Activated T-cell treated with anti-CD3 and anti-CD28 coated beads, Interleukin-2, amount 50 U/mL, for 72 hours (primary cell): ENCODE measurements at places on chromosomes 6 and 20.
A peak's percentile ranks its signal among the peaks of the same experiment; 100 is the strongest.

GRCh38 chr6:134318974-134319281 lies 1.0 kb upstream of the SGK1 start:
- DNase-seq, result no peak

DNA sequence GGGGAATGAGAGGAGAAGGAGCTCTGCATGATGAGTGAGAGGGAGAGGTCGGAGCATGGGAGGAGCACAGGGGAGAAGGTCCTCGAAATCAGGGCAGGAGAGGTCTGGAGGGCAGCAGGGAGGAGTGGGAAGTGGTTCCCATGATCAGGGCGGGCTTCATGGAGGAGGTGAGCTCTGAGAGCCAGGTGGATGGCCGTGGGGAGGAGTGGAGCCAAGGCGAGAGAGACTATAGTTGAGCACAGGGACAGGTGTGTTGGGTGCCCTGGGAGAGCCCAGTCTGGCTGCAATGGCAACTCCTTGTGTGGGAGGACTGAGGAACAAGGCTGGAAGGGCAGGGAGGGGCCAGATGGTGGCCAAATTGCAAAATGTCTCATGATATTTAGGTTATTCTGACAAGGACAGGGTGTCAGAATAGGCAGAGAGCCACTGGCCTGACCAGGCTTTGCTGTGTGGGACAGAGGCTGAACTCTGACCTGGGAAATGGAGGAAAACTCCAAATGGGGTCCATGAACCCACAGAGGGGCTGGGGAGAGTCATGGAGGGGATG lies 21.4 kb downstream of the TTBK1 start:
- DNase-seq, result no peak

DNA sequence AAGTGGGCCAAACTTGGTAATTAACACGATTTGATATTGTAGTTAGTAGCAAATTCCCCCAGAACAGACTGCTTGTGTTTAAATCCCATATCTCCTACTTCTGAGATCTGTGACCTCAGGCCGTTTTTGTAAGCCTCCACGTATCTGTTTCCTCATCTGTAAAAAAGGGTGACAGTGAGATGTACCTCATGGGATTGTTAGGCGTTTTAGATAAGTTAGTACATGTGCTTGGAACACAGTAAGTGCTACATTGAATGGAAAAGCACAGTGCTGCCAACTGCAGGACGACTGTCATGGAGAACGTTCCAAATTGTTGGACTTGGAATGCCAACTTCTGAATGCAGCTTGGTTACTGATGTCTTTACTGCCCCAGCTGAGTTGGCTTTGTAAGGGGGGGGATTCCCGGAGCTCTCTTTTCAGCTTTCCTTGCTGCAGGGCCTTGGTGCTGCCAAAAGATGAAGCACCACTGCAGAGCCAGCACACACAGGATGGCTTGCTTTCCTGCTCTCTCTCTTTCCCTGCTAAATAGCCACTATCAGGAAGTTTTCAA lies 108.6 kb downstream of the OPN5 start:
- DNase-seq, result no peak

- no peak for DNase-seq
Measured at GRCh38 chr6:12580290-12580689, 136.3 kb upstream of the PHACTR1 start.

- no peak for DNase-seq
Measured at GRCh38 chr20:20275636-20276035, 92.3 kb upstream of the INSM1 start.

- no peak for DNase-seq
Measured at GRCh38 chr6:51199105-51199552, 380.5 kb downstream of the TFAP2B start.

DNA sequence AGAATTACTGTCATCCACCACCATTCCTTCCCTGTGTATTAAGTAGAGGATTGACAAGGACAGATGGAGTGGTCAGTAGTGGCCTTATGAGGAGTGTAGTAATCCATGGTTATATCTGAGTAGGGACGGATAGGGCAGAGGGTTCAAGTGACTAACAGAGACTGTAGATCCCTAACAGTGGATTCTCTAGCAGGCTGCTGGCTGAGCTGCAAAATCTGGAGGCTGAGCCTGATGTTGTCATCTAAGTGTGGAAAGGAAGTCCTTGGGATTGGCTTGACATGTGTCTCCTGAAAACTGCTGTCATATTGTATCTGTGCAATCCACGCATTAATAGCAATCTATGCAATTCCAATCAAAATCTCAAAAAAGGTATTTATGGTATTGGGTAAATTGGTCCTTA lies 94.2 kb downstream of the WASF1 start:
- no peak for DNase-seq

GRCh38 chr6:137036566-137037300 lies 8.0 kb downstream of the IL20RA start:
- DNase-seq, result no peak

GRCh38 chr6:32076321-32076809 lies 32.8 kb downstream of the TNXB start:
- DNase-seq, result no peak

- DNase-seq, result no peak
Measured at GRCh38 chr6:148438632-148439031, 96.0 kb downstream of the SASH1 start.

- no peak for DNase-seq
Measured at GRCh38 chr6:30216096-30216495, 2.9 kb upstream of the TRIM26 start.

DNA sequence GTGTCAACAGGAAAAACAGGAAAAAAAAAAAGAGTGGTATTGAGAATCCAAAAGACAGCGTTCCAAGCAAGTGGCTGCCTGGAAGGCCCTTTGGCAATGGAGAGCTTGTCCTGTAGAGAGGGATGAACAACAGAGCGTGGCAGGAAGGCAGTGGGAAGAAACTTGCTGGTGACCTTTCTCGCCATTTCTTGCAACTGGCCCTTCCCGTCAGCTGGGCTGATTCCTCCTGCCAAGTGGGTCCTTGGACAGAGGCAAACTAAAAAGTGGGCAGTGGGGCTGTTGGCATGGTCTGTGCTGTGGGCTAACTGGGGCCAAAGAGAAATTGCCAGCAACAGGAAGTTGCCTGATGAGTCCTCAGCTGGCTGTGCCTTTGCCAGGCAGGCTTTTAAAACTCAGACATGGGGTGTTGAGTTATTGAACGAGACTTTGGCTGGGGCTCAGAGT lies 43.9 kb upstream of the CLDN20 start:
- no peak for DNase-seq

GRCh38 chr20:1204576-1204975 lies 1.3 kb downstream of the C20orf202 start:
- DNase-seq, result no peak

DNA sequence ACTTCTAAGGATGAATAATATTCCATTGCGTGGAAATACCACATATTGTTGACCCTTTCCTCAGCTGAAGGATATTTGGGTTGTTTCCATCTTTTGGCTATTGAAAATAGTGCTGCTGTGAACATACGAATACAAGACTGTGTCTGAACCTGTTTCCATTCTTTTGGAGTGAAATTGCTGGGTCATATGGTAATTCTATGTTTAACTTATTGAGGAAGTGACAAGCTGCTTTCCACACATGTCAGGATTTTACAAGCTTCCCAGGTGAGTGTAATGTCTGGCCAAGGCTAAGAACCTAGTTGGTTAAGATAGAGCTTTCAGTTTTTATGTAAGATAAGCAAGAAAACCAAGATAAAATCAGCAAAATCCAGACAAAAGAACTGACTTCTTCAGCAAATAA lies 48.8 kb downstream of the PPP1R3G start:
- no peak for DNase-seq

DNA sequence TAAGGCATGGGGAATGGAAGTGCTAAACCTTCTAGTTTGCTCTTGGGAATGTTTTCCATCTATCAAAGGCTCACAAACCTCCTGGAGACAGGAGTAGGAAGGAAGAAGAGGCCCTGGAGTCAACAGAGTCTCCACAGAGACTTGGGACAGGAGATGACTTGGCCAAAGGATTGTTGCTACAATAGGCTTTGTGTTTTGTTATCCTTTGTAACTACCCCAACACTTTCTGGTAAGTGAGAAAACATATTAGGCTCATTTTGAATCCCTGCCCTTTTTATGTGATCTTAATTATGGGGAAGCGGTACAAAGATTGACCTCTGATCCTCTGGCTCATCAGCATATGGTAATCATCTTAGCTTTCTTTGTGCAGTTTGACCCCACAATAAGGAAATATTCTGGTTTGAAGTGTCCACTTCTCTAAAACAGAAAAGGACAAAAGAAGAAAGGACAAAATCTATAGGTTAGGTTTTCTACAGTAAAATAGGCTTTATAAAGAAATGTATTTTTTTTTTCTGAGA lies 24.1 kb upstream of the GTF3C6 start:
- no peak for DNase-seq

GRCh38 chr6:37668251-37668650 lies 29.4 kb downstream of the MDGA1 start:
- DNase-seq, result no peak

GRCh38 chr6:127190552-127190951 lies 72.1 kb downstream of the RSPO3 start:
- no peak for DNase-seq

DNA sequence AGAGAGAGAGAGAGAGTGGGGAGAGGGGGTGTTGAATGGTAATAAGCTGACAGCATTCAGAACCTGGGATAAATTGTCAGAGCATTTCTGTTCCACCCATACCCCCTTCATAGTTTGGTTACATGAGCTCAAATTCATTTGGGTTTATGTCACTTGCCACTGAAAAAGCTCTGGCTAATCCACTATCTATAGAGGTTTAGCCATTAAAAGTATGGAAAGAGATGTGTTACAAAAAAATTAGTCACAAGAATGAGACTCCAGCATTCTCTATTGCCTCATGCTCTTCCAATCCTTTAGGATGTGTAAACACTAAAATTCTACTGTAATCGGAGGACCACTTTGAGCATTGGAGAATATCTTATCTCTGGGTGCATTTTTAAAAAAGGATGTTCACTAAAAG lies 297.6 kb upstream of the TCF21 start:
- DNase-seq, result no peak

DNA sequence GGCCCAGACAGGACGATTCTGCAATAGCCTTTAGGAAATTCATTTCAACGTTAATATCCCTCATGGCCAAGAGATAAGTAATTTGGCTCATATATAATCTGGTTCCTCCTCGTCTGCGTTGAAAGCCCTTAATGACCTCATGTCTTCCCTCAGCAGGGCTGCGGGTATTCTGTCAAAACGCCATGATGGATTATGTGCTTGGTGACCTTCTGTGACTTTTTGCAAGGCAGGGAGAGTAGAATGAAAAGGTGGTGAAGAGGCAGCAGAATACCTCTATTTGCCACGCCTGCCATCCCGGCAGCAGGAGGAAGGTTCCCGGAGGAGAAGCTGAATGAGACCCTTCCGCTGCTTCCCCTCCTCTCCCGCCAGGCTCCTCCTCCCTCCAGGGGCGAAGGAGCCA lies 41.1 kb upstream of the SPACA1 start:
- DNase-seq, result no peak

DNA sequence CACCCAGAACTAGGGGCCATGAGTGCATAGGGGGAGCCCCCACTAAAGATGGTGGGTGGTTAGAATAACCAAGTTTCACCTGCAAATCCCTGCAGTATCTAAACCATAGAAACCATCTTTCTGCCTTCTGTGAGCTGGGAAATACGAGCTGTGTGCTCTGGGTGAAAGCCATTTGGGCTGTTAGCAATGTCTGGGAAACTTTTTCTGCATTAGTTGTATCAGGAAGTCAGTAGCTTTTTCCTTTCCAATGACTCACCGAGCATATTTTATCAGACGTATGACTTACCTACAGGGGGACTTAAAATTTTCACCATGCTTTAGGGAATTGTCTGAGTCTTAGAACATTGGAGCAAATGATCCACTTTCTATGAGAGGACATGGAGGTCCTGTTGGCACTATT lies 584.0 kb downstream of the QKI start:
- no peak for DNase-seq

- no peak for DNase-seq
Measured at GRCh38 chr20:32621891-32622584, 36.9 kb upstream of the NOL4L start.

DNA sequence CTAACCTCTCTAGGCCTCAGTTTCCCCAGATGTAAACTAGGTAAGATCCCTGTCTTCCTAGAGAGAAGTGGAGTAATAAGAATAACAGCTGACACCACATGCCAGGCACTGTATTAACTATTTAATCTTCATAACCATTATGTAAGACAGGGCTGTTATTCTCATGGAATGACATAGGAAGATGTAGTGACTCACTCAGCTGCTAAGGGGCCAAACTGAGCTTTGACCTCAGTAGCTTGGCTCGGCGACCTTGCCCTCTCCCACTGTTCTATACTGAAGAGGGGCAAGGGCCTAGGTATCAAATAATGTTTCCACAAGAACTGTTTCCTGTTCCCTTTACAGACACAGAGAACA lies 2.9 kb upstream of the MDGA1 start:
- DNase-seq, result no peak

DNA sequence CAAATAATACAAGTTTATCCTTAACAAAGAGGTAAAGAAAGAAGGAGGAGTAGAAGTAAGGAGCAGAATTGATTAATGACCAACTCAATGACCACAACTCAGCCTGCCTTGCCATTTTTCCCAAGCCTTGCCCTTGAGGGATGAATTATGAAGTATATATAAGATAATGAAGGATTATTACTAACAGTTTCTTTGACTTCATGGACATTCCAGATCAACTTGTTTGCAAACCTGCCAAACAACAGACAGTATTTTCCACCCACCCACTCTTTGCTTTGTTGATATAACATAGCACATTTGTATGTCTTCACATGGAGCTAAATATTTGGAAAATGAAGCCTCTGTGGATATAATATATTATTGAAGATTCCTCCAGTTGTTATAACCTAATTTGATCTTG lies 9.9 kb upstream of the C6orf141 start:
- no peak for DNase-seq

DNA sequence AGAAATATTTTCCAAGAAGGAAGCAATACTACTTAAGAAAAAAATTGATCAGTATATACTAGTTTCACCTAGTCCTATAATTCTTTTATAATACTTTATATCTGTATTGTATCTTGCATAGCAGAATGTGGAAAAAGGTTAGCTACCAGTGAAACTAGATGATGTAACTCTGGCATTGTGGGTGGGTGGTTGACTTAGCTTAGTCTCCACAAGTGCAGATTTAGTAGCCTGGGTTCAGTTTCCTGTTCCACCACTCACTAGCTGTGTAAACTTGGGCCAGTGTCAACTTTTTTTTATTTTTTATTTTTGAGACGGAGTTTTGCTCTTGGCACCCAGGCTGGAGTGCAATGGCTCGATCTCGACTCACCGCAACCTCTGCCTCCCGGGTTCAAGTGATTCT lies 2.0 kb downstream of the MUC21 start:
- peak; percentile 37 for DNase-seq

GRCh38 chr6:80769106-80769505 lies 662.6 kb downstream of the BCKDHB start:
- DNase-seq, result no peak
